ENCODE measurements at places on chromosomes 5 and 9.

DNA sequence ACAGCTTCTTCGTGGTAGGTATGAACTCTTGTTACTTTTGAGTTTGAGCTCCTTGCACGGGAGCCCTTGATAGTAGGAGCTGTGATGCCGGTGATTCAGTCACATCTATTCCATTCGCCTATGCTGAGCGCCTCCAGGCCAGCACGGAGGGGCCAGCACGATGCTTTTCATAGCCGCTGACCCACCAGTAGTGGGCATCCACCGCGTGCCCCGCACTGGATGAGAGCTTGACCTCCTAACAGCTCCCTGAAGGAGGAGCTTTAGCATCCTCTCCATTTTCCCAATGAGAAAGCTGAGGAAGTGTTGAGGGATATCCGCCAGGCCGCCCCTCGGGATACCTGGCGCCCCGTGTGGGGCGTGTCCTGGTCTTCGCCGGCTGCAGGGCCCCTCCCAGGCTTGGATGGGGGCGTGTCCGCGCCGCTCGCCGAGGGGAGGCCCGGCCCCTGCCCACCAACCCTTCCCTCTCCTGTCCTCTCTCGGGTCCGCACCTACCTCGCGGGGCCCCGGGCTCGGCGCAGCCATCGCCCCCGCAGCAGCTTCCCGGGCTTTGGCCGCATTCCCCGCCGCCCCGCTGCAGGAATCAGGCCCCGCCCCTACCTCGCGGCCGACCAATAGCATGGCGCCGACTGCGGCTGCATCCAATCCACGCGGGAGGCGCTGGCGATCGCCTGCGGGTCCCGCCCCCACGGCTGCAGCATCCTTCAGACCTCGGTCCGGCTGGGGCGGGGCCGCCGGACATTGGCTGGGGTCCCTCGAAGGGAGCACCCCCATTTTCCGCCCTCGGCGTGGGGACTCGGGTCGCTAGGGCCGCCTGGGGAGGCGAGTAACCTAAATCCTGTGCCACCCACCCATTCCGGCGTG is at the start of gene PIP5KL1:
PIP5KL1 (minus strand) TSS at position 547 of the 861 bp plus-strand sequence; CDS start at position 522, 25 bp downstream.
- DNase-seq = peak; percentile 62

- DNase-seq = no peak
Measured at GRCh38 chr5:158731014-158731413, 368.7 kb downstream of the EBF1 start.

DNA sequence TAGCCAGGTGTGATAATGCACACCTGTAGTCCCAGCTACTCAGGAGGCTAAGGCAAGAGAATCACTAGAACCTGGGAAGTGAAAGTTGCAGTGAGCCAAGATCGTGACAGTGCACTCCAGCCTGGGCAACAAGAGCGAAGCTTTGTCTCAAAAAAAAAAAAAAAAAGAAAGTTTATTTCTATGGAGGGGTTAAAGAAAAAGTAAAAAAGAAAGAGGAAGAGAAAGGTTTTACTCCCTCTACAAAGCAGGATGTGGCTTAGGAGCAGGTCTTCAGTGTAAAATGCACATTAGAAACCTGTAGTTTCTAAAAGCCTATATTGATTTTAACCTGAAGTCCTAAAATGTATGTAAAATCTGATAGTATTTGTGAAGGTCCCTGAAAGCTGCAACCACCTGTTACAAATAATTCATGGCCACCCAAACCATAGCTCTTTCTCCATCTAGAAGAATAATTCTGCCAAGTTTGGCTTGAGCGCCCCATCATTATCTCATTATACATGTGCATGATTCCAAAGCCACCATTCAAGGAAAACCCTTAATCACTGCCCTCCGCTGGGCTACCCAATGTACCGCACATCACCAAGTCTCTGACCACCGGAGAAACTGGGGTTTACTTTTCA is 3.4 kb downstream of the FNBP1 start:
- DNase-seq = no peak

DNA sequence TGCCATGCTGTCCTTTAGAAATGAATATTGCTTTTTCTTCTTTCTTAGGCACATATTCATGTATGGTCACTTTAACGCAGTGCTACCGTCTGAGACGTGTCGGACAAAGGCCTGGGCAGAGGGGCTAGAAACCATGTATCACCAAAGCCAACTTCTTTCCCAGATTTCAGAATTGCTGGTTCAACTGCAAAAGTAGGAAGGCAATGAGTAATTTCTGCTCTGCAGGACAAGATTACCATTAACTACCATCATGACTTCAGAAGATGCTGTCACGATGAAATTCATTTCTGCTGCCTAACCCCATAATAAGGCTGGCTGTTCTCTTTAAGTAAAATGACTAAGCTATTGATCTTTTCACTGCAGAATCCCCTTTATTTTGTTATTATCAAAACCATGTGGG is 306.7 kb downstream of the PDE4D start:
- no peak for DNase-seq

GRCh38 chr5:14849516-14850294 is 21.9 kb downstream of the ANKH start:
- DNase-seq = no peak

GRCh38 chr5:55993013-55993412 is 1.8 kb downstream of the IL6ST start:
- no peak for DNase-seq

DNA sequence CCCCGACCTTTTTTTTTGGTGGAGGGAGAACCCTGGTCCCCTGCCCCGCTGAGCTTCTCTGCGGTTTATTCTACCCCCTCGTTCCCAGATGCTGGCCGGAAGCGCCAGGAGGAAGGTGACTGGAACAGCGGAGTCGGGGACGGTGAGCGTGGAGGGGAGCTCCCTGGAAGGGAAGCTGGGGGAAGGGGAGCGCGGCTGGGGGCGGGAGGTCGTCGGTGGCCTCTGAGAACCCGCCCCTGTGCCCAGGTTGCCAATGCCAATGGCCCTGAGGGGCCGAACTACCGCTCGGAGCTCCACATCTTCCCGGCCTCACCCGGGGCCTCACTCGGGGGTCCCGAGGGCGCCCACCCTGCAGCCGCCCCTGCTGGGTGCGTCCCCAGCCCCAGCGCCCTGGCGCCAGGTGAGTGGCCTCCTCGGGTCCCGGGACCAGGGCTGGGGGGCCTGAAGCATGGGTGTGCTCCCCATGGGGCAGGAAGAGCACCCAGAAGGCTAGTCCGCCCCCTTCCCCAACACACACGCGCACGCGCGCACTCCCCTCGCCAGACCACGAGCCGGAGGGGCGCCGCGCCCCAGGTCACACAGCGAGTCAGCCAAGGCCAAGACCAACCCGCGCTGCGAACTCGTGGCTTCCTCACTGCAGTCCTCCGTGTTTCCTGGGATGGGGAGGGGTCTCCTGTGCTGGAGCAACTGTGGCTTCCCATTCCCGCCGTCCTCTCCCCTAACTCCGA is 10.6 kb downstream of the MYOZ3 start:
- no peak for DNase-seq

GRCh38 chr9:114212826-114213225 is 57.5 kb downstream of the COL27A1 start:
- no peak for DNase-seq

GRCh38 chr5:95069948-95070347 is 214.9 kb downstream of the MCTP1 start:
- DNase-seq = no peak

GRCh38 chr9:134694368-134694665 is 52.7 kb downstream of the COL5A1 start:
- DNase-seq = no peak

DNA sequence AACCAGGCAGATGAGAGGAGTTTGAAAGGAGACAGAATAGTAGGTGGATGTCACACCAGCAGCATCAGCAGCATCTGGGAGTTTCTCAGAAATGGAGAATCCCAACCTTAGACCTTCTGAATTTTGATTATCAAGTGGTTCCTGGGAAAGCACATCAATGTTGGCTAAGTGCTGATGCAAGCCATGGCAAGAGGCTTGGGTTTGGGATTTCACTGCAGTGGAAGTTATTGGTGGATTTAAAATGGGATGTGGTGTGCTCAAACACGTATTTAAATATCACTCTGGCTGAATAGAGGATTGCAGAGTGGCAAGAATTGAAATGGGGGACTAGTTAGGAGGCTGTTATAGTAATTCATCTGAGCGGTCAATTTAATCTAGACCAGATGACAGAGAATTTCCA is 387.8 kb upstream of the WWC1 start:
- no peak for DNase-seq

- DNase-seq = no peak
Measured at GRCh38 chr9:32940740-32941139, 60.7 kb downstream of the APTX start.

- DNase-seq = no peak
Measured at GRCh38 chr9:135908754-135909204, 1.4 kb upstream of the CAMSAP1 start.

DNA sequence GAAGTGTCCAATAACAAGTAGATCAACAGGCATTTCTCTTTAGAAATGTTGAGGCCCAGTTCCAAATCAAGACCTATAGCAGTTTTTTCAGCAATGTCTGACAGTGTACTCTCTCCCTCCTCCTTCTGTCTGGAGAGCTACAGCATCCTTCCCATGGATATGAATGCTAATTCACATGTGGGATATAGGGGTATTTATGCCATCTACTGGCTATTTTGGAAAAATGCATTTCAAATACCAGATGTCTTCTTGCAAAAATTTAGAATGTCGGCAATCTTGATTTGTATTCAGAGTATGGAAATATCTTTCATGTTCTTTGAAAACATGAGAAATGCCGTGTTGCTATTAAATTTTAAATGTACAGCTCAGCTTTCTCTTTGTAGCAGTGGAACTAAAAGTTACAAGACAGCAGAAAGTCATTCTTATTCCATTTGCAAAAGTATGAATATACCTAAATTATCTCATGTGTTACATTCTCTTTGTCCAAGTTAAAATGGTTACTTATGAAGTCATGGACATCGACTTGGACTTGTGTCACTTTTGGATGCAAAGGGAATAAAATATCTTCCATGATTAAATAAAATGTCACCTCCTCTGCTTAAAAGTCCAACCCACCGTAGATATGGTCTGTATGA is 647.8 kb downstream of the TAF11L14 start:
- no peak for DNase-seq

DNA sequence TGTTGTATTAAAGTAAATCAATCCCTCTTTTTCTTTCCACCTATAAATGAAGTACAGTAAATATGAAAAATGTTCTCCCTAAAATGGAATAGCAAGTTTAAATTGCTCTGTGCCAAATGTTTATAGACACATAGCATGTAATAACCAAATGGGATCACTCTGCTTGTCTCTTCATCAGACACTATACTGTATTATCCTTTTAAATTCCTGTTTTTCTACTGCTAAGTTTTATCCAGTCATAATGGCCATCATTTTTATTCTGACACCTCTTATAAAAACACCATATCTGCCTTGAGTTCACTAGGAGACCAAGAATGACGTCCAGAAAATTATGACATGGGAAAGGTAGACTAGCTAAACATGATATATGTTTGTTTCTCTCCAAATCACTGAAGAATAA is 252.8 kb downstream of the CAAP1 start:
- DNase-seq = no peak

- DNase-seq = no peak
Measured at GRCh38 chr5:149916334-149917072, 28.1 kb downstream of the PDE6A start.

- no peak for DNase-seq
Measured at GRCh38 chr9:99637641-99638040, 184.0 kb upstream of the NR4A3 start.

GRCh38 chr9:94178927-94179326 is 80.2 kb upstream of the ZNF169 start:
- DNase-seq = no peak

DNA sequence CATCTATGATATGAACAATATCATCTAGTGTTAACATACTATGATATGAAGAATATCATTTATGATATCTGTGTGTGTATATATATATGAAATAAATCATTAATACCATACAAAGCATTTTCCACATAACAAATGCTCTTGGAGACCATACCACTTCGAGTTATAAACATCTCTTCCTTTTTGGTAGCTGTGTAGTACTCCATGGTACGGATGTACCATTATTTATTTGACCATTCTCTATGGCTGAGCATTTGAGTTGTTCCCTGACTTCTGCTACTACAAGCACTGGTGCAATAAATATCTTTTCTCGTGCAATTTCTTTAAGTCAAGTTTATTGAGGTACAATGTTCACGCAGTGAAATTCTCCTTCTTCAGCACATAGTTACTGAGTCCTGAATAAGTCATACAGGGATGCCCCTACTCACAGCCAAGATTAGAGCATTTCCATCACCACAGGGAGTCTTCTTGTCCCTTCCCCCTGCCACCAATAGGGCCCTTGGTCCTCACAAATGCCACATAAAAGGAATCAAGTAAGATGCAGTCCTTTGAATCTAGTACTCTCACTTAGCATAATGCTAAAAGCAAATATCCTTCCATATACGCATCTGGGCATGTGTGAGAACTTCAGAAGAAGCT is 75.2 kb upstream of the SLC25A48 start:
- DNase-seq = no peak

DNA sequence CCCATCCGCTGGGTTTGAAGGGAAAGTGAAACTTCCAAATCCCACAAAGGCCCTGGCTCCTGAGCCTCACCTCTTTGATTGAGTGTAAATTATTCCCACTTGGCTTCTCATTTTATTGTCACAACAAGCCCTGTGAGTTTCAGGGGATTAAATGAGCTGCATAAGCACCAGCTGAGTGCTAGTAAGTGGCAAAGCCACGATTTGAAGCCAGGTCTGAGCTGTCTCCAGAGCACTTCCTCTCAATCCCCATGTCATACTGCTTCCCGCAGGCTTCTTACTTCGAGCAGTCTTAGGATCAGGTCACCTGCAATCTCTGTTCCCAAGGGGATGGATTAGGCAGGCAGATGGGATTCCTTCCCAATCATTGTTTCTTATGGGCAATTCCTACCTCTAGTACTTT is 18.0 kb downstream of the RPS14 start:
- DNase-seq = no peak

- DNase-seq = no peak
Measured at GRCh38 chr5:127958421-127959011, 125.0 kb upstream of the SLC12A2 start.

DNA sequence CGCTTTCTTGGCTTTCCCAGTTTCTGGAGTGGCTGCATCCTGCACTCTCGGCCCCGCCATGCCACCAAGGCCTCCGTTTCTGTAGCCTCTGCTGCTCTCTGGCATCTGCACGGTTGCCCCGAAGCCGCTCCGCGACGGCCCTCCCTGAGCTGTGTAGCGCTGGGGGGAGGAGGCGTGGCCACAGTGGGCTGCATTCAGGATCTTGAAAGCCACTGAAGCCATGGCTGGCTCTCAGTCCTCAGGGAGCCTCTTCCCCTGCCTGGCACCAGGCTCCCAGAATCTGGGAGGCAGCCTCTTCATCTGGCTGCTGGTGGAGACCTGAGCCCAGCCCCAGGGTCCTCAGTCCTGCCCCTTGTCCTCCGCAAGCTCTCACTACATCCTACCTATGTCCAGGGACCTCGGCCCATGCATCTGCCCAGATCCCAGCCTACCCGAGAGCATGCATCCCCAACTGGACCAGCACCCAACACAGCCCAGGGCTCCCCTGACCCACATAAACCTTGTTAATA is 25.1 kb downstream of the PAEP start:
- DNase-seq = no peak

GRCh38 chr5:89735082-89735481 is 674.5 kb downstream of the CETN3 start:
- DNase-seq = no peak

- no peak for DNase-seq
Measured at GRCh38 chr5:67200809-67201562, 4.4 kb upstream of the CD180 start.

All from stimulated activated CD4-positive, alpha-beta T cell treated with anti-CD3 and anti-CD28 coated beads, Interleukin-12 subunit alpha, Interleukin-12 subunit beta, amount 100 ng/mL, for 48 hours (primary cell).